NCI-H1436 treated with DMSO at 0.1 percent for 48 hours (cell line): ENCODE measurements at places on chromosomes 2 and 18.

- DNase-seq: no peak
Observed at GRCh38 chr2:14126846-14127245, 505.7 kb upstream of the LRATD1 start.

DNA sequence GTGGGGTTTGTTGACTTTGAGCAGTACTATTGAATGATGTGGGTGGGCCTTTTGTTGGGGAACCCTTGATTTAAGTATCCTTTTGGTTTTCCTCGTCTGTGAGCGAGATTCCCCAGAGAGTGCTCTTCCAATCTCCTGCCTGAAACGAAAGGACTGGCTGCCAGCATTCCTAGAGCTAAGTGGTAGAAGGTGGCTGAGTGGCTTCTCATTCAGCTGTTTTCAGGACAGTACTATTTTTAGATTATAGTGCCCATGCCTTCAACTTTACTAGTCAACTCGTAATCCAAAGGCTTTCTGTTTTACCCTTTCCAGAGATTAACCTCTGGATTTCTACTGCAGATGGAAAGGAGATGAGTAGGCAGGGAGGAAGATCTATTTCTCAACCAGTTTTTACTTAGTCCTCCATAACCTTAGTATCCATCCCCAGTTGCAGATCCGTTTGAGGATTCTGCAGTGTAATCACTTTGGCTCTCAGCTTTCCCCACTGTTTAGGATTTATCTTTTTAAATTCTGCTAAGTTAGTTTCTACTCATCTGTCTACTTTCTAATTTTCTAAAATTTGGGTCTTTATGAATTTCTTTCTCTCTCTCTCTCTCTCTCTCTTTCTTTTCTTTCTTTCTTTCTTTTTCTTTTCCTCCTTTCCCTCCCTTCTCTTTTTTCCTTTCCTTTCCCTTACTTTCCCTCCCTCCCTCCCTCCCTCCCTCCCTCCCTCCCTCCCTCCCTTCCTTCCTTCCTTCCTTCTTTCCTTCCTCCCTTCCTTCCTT lies 9.2 kb downstream of the SLC4A1AP start:
- DNase-seq: no peak

DNA sequence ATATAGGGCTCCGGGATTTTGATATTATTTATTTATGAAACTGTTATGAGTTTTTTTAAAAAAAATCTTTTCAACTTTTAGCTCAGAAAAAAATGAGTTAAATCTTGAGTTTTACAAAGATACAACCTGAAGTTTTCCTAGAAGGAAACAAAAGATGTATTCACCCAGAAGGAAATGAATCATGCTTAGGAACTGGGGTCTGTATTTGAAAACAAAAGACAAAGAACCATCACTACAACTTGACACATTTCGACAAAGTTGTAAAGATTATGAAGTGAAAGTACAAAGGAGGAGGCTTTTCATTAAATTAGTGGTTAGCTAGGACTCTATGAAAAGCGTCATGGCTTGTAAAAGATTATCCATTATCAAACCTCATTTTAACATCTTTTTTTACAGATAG lies 143.3 kb downstream of the PDE1A start:
- no peak for DNase-seq

- no peak for DNase-seq
Observed at GRCh38 chr2:12694990-12695774, 21.6 kb upstream of the TRIB2 start.

DNA sequence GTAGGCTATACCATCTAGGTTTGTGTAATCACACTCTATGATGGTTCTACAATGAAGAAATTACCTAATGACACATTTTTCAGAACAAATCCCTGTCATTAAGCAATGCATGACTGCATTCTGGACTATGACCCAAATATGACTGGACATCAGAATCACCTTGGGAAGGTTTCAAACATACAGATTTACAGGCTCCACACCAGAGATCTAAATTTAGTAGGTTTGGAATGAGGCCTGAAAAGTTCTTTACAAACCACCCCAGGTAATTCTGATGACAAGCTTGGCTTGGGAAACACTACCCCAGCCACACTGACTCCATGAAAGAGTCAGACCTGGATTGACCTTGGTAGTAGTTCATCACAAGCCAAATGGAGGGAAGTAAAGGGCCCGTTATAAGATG lies 52.2 kb upstream of the NFE2L2 start:
- DNase-seq: no peak

- no peak for DNase-seq
Observed at GRCh38 chr2:30968660-30969397, 161.6 kb upstream of the CAPN13 start.

GRCh38 chr2:43293744-43294695 lies 67.6 kb upstream of the ZFP36L2 start:
- no peak for DNase-seq

DNA sequence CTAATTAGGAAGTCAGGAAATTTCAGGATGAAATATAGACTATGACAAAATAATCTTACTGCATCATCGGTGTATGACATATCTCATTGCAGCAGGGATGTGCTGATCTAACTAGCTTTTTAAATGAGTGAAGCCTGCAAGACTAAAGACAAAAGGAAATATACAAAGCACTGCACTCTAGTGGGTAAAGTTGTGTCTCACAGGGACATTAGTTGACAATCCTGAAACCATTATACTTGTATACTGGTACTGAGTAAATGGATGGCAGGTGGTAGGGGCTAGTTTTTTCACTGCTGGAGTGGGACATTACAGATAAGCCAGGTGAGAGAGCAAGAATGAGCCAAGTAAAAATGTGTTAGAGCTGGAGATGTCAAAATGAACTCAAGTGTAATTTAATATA lies 317.5 kb upstream of the RAB6C start:
- no peak for DNase-seq

GRCh38 chr2:150620855-150621254 lies 133.4 kb upstream of the RND3 start:
- no peak for DNase-seq

DNA sequence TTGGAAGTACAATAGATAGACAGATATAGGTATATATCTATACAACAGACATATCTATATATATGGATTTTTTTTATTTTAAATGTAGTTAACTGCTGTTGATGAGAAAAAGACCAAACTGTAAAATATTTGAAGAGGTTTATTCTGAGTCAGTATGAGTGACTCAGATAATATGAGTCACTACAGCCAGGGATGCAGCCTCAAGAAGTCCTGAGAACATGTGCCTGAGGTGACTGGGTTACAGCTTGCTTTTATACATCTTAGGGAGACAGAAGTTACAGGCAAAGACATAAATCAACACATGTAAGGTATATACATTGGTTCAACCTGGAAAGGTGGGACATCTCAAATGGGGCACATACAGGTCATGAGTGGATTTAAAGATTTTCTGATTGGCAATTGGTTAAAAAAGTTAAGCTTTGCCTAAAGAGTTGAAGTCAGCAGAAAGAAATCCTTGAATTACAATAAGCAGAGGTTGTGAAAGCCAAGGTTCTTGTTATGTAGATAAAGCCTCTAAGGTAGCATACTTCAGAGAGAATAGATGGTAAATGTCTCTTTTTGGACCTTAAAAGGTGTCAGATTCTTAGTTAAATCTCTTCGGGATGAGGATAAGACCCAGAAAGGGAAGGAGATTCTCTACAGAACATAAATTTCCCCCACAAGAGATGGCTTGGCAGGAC lies 149.9 kb downstream of the RBM43 start:
- no peak for DNase-seq

DNA sequence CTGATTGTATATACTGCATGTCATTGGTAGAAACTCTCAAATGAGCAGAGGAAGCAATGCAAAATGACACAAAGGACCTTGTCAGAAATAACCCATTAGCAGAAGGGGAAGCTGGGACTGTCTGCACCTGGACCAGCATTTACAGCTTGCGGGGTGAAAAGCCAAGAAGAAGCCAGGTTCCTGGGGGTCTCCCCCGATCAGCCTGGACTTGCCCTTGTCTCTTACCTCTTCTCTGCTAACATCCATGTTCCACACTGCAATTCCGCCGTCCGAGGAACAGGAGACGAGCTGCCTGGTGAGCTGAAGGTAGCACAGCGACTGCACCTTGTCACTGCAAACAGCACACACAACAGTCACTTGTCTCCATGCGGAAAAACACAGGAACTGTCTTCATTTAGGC lies 51.1 kb downstream of the WDFY1 start:
- DNase-seq: no peak

DNA sequence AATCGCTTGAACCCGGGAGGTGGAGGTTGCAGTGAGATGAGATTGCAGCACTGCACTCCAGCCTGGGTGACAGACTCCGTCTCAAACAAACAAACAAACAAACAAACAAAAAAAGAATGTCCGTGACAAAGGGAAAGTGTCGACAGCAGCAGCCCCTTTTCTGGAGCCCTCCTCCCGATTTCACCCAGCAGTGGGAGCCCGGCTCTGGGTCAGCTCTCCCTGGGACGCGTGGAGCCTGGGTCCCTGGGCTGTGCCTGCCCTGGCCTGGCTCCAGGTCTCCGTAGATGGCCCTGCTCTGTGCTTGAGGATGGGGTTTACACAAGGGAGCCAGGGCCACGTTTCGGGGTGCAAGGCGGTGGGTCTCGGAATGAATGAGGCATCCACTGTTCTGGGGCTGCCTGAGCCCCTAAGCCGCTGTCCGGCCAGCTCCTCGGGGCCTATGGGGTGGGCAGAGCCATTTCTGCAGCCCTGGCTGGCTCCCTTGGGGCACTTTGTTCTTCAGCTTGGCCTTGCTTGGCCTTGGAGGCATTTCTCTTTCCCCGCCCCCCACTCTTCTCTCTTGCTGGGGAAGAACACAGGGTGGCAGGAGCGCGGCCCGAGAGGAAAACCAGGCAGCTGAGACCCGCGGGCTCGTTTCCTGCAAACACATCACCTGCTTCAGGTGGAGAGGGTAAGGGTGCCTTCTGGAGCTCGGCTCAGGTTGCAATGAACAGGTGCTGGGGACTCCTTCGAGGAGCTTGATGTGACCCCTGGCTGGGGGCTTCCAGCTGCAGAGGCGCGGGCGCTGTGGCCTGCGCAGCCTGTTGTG lies 29.1 kb downstream of the RTP5 start:
- no peak for DNase-seq

DNA sequence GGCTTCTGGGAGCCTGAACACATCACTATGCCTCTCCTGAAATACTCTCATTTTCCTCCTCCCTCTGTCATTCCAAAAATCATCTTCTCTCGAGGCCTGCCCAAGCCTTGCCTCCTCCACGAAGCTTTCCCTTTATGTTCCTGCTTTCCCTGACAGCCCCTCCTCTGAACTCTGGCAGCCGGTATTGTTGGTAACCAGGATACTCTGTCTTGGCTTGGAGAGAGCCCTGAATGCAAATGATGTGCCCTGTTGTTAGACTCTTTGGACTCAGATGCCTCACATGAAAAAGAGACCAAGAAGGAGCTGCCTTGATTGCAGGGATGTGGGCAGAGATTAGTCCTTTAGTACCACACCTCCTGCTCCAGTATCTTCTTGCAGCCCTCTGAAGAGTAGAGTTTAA lies 138.5 kb upstream of the DLX2 start:
- DNase-seq: no peak

DNA sequence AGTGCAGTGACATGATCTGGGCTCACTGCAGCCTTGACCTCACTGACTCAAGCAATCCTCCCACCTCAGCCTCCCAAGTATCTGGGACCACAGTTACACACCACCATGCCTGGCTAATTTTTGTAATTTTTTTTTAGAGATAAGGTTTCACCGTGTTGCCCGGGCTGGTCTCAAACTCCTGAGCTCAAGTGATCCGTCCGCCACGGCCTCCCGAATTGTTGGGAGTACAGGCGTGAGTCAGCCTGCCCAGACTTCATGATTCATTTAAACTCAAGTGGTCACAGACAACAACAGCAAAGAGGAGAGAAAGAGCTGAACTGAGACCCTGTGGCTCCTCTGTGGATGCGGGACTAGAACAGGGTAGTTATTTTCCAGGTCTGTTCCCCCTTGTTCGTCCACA lies 83.0 kb downstream of the TSHZ1 start:
- no peak for DNase-seq

- no peak for DNase-seq
Observed at GRCh38 chr2:33620-34019, 12.7 kb downstream of the FAM110C start.

GRCh38 chr18:23106575-23106974 lies 28.7 kb upstream of the CABLES1 start:
- no peak for DNase-seq

- no peak for DNase-seq
Observed at GRCh38 chr18:22173221-22173927, 4.0 kb downstream of the GATA6 start.

DNA sequence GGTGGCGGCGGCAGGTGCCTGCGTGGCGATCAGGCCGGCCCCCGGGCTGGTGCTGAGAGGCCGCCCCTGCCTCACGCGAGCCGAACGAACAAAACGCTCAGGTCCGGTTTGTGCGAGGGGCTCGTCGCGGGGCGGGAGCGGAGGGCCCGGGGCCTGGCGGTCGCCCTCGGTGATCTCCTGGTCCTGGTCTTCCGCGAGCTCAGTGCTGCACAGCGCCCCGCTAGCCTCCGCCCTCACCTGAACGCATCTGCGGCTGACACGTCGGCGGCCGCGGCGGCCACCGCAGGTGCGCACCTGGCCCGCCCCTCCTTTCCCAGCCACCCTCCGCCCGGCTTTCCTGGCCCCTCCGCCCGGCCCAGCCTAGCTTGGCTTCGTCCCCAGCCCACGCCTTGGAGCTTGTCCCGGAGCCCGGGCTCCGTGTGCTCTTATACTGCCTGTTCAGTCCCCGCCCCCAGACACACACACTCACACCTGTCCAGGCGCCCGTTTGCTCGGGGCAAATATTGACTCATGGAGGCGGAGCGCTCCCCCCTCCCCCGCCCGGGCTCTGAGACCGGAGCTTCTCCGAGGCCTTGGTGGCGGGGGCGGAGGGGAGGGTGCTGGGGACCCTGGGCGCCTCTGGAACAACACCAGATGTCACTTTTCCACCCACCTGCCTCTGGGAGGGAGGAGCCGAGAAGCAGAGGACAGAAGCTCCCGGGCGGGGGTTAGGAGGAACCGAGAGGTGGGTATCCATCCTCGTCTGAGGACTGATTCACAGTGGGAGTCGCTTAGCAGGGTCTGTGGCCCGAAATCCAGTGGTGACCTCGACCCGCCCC lies 8.6 kb upstream of the CRYBA2 start:
- DNase-seq: peak; percentile 88

GRCh38 chr2:120174963-120175581 lies 48.1 kb downstream of the TMEM185B start:
- DNase-seq: no peak

DNA sequence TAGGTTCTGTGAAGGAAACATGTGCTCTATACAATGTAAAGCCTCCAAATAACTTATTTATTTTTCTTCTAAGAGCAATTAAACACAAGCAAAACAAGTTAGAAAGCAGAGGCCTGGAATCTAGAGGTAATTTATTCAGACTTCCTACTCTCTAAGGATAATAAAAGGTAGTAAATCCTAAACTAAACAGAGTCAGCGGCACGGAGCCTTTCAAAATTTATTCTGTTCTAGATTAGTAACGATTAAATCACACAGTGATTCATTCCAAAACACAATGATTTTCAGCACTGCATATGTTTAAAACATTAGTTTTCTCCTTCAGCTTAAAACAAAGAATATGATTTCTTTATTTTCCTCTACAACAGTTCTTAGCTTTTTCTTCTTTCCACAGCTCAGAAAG lies 160.9 kb downstream of the FBXO15 start:
- DNase-seq: no peak

- DNase-seq: no peak
Observed at GRCh38 chr2:212088353-212088752, 450.2 kb downstream of the ERBB4 start.

GRCh38 chr2:1515073-1515430 lies 101.8 kb downstream of the TPO start:
- no peak for DNase-seq
